ENCODE measurements at places on chromosomes 6 and 20.
A peak's percentile ranks its signal among the peaks of the same experiment; 100 is the strongest.

DNA sequence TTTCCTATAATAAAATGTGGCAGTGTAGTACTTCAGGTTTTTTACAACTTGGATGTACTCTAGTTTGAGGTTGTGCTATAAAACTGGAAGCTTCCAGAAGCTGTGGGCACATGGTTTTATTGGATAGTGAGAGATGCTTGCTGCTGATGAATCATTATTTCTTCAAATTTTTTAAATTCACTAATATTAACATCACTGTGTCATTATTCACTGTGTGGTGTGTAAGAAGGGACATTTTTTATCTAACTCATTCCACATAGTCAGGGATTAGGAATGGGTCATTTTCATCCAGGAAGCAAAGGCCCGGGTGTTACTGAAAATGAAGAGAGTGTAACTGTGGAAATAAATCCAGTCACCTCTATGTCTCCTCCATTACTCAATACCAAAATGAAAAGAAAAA, 421.0 kb downstream of the TENT5A start:
- DNase-seq = no peak

GRCh38 chr6:163725008-163725941, 310.8 kb downstream of the QKI start:
- DNase-seq = no peak

- peak; percentile 84 for DNase-seq
These were observed 34.7 kb downstream of the EZR start for GRCh38 chr6:158784505-158784904.

- DNase-seq = no peak
These were observed 76.1 kb downstream of the IRF4 start for GRCh38 chr6:467671-468082.

GRCh38 chr6:146883640-146884531, 285.1 kb downstream of the ADGB start:
- DNase-seq = no peak

- DNase-seq = peak; percentile 84
These were observed 40.0 kb downstream of the MYLIP start for GRCh38 chr6:16168858-16169257.

GRCh38 chr20:46401478-46401860, 4.9 kb downstream of the ELMO2 start:
- no peak for DNase-seq

- DNase-seq = no peak
These were observed 277.7 kb upstream of the ECI2 start for GRCh38 chr6:4413073-4413472.
